ENCODE measurements at places on chromosomes 2 and 18.

DNA sequence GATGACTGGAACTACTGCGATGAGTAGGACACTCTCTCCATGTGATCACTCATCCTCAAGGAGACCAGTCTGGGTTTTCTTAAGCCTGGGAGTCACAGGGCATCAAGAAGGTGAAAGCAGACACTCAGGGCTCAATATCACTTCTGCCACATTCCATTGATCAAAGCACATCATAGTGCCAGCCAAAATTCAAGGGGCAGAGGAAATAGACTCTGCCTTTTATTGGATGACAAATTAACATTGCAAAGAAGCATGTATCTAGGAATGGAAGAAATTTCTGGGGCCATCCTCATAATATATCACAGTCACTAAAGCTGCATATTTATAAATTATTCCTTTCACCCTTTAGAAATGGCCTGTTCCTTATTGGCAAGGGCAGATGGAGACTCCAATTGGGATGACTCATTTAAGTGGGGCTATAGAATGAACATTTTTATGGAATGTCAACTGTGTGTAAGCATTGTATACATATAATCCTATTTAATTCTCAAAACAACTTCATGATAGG, 114.8 kb upstream of the CDC42EP3 start:
- DNase-seq, result no peak

GRCh38 chr2:17231394-17231965, 286.8 kb downstream of the RAD51AP2 start:
- no peak for DNase-seq

DNA sequence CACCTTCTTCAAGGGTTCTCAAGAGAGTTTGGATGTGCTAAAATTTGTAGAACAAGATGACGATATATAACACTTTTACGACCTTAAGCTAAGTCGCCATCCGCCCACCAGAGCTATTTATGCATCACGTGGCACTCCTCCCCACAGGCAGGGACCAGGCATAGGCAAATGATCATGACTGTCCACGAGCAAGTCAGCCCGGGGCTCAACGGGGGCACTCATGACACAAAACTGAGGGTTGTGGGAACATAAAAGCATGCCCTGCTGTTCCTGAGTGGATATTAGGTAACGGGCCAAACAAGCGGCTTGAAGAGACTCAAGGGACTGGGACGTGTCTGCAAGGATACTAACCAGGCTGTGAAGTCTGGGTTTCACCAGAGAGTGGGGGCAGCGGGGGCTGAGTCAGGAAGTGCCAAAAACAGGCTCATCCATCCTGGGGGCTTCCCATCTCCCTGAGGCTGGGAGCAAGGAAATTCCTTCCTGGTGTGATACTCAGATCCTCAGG, 58.1 kb downstream of the FAM178B start:
- no peak for DNase-seq

DNA sequence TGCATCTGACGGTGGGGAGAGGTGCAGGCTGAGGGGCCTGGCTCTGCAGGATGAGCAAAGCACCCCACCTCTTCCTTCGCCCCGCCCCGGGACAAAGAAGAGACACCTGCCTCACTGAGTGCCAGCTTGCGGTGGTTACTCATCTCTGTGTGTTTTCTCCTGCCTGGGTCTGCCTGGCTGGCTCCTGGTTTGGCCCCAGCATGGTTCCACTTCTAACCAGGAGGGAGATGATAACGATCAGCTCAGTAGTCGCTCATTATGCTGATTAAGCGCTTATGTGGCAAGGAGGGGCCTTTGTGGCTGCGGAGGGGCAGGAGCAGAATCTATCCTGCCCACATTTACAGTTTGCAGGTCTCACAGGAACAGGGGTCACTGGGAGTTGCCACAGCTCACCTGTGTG, 68.7 kb upstream of the EDAR start:
- DNase-seq, result peak; percentile 47

DNA sequence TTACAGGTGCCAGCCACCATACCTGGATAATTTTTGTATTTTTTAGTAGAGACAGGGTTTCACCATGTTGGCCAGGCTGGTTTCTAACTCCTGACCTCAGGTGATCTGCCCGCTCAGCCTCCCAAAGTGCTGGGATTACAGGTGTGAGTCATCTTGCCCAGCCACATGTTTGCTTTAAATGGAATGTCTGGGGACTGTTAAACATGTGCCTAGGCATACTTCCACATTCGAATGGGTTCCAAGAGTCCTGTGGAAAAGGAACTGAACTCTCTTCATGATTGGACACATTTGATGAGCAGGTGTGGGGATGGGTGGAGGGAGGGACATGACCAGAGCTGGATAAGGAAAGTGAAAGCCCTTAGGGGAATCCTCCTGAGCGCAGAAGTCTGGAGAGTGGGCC, 58.4 kb upstream of the GREB1L start:
- DNase-seq, result no peak

GRCh38 chr2:121805766-121806143, 50.3 kb downstream of the TSN start:
- no peak for DNase-seq

DNA sequence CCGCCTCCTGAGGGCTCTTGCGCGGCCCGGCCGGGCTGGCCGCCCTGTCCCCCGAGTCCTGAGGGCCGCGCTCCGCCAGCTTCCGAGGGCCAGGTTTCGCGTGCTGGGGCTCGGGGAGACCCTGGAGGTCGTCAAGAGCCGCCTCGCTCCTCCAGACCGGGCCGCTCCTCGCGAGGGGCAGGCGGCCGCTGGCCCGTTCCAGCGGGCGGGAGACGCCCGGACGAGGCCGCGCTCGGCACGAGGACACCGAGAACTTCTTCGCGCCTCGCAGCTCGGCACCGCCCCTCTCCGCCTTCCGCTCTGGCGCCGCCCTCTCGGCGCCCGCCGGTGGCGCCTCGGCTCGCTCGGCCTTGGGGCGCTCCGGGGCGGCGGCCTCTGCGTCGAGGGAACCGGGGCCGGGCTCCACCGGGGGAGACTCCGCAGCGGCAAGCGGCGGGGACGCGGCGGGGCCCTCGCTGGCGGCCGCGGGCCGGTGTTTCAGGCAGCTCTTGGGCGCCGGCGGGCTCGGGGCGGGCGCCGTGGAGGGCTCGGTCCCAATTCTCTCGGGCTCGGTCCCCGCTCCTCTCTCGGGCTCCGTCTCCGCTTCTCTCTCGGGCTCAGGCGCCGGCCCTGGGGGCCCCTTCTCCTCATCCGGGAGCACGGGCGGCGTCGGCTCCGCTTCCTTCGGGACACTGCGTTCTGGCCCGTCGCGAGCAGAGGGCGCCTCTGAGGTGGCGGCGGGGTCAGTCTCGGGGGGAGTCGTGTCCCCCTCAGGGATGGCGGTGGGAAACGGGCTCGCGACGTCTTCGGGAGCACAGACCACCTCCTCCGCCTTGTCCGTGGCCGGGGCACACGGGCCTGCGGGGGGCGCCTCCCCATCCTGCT, 91.6 kb upstream of the MGAT4A start:
- peak; percentile 75 for DNase-seq

DNA sequence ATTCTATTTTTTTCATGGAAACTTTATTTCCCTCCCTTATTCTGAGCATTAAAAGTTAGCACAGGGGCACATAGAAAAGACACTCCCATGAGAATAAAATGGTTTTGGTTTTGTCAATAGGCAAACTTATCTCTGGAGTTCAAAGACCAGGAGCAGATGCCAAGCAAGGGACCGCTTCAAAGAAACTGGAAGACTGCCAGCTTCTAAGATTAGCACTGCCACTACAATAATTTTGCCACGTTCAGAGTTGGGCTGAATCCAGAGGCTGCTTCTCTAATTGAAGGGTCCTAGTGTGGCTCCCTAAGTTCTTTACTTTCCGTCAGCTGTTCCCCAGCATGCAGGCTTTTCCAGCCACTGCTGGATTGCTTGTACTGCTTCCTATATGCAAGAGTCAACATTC, 681.0 kb upstream of the GCFC2 start:
- DNase-seq, result no peak

DNA sequence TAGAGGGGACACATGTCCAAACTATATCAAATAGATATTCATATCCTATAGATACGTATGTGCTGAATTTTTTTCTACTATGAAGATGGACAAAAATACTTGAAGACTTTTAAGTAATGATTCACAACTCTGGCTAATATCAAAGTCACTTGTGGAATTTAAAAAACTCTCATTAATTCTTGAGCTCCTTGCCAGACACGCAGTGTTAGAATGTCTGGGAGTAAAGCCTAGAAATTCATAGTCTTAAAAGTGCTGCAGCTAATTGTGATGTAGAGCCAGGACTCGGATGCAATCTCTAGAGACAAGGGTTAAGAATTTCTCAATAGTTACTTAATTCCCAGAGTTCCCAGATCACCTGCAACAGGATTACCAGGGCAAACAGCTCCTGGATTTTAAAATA, 107.4 kb downstream of the ARL6IP6 start:
- no peak for DNase-seq

GRCh38 chr2:28521663-28522062, 25.8 kb downstream of the PLB1 start:
- DNase-seq, result no peak

- DNase-seq, result no peak
Observed at GRCh38 chr2:83186105-83186760, 1272.8 kb downstream of the SUCLG1 start.

DNA sequence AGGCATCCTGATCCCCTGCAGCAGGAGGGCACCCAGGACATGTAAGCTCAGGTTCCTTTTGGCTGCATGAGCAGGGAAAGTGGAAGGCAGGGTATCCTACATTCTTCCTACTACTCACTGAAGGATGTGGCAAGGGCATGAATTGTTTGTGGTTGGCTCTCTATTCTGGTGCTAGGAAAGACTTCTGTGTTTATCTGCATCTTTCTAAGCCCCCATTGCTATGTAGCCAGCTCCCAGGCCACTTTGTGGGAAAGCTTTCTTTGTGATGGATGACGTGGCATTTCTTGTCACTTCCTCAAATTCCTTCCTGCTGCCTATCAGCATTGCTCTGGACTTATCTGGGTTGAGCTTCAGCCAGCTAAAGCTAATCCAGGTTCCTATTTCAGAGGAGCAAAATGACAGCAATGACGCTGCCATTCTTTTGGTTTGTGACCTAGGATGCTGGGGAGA, 46.2 kb downstream of the MEIS1 start:
- no peak for DNase-seq

DNA sequence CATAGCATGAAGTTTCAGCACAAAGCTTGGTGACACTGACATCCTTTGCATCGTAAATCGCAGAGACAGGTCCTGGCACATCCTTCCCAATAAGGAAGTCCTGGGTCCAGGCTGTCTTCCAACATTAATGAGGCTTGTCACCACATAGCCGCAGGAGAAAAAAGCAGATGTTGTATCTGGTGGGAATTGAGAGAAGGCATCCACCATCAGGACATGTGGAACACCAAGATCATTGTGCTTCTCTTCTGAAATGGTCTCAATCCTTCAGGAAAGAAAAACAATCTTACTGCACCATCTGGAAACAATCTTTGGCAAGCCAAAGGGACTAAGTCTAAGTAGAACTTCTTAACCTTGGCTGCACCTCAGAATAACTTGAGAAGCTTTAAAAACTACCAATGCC, 119.0 kb upstream of the ARHGAP28 start:
- DNase-seq, result no peak
